ENCODE measurements at places on chromosomes 4 and X. TPM values are rescaled to one million over a fixed set of nuclear protein-coding genes. Genes with fewer than 3 reads are reported as not detected.

DNA sequence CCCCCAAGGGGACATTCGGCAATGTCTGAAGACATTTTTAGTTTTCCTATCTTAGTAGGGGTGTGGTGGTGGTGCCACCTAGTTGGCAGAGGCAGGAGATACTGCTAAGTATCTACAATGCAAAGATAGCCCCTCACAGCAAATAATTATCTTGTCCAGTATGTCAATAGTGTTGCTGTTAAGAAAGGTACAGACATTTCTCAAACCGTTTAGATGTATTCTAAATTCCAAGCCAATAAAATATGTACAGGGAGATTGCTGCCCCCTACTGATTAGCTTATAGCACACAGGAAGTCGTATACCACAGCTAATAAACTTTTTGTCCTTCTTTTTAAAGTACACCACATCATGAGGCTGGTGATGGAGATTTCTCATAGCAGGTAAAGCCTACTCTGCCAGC lies 260.5 kb downstream of the TMA16 start:
- DNase-seq, result no peak

DNA sequence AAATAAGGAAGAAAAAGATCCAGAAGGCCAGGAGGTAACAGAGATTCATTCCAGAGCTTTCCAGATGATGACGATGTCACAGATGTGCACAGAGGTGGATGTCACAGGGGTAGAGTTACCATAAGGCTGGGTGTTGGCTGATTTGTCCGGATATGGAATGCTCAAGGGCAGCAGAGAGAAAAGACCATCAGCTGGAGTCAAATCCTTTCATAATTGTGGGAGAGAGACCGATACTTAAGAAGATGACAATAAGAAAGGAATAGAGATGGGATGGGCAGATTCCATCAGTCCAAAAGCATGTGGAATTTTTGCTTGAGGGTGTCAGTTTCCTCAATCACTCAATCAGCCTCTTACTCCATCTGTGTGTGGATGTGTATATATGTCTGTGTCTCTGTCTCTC lies 150.4 kb downstream of the CENPC start:
- no peak for DNase-seq

The MAGEB1 gene
- polyA plus RNA-seq, result not detected

GRCh38 chrX:54721424-54721823 lies 76.6 kb downstream of the ITIH6 start:
- DNase-seq, result no peak

- DNase-seq, result no peak
Measured at GRCh38 chrX:52420824-52421443, 52.1 kb downstream of the XAGE2 start.
